ENCODE measurements at places on chromosomes 3 and 15.

DNA sequence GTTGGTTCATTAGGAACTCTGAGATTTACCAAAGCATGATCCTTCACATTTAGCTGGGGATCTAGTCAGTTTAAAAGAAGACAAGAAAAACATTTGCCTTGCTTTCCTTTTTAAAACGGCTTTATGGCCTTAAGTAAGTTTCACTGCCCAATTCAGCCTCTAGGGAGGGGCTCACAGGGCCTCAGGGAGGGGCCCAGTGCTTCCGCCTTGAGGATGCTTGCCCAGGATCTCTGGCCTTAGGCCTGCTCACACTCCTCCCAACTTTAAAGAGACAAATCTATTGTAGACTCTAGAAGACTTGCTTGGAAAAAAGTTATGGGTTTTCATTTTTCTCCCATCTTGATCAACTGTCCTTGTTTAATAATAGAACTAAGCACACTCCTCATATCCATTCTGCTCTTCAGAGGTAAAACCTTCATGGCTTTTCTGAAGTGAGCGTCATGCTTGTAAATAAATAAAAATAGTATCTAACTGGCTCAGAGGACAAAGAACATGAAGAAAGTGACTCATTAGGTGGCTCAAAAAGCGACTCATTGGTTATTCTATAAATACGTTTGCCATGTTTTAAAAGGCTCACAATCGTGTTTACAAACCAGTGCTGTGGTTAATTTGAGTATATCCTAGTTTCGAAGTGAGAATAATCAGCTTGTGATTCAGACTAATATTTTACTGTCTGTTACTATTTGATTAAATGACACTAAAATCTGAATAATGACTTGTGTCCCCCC is 13.7 kb downstream of the PDHB start:
- DNase-seq, result no peak

GRCh38 chr15:36632226-36632625 is 52.8 kb downstream of the CDIN1 start:
- no peak for DNase-seq

GRCh38 chr3:26845194-26845593 is 222.6 kb downstream of the LRRC3B start:
- DNase-seq, result no peak

GRCh38 chr3:61980041-61980440 is 393.3 kb downstream of the FEZF2 start:
- DNase-seq, result no peak

GRCh38 chr3:178336336-178336735 is 199.9 kb upstream of the KCNMB2 start:
- DNase-seq, result no peak

DNA sequence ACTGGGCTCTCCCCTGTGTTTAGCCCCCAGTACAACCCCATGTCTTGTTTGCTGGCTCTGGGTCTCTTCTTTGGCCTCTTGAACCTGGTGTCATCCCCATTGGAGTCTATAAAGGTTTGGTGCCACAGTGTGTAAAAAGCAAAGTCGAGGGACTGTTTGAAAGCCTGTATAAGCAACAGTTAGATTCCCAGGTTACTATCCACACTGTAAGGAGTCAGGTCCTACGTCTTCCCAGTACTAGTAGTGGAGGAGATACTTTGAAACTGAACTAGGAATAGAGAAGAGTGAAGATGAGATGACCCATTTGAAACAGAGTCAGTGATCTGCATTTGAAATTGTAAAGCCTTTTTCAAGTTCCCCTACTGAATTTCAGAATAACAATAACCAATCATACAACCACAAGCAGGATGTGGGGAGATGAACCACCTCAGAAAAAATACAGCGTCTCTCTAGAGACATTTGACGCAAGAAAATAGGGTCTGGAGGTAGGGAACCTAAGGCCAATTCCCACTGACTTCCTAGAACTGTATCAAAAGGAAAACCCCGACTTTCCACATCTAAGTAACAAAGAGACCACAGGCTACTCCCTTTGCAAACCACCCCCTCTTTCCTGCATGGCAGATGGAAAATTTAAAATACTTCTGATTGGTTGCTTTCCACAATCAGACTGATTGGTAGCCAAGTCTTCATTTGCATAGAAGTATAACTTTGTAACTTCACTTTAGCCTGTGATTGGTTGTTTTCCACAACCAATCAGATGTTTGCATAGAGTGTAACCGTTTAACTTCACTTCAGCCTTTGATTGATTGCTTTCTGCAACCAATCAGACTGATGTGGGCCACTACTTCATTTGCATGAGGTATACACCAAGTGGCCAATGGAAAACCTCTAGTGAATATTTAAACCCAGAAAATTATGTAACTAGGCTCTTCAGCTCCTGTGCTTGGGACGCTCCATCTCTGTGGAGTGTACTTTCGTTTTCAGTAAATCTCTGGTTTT is 49.9 kb upstream of the NEDD4 start:
- DNase-seq, result no peak

GRCh38 chr3:108489776-108490175 is 20.6 kb downstream of the MYH15 start:
- no peak for DNase-seq

GRCh38 chr3:150348500-150348899 is 59.6 kb upstream of the TSC22D2 start:
- DNase-seq, result no peak

DNA sequence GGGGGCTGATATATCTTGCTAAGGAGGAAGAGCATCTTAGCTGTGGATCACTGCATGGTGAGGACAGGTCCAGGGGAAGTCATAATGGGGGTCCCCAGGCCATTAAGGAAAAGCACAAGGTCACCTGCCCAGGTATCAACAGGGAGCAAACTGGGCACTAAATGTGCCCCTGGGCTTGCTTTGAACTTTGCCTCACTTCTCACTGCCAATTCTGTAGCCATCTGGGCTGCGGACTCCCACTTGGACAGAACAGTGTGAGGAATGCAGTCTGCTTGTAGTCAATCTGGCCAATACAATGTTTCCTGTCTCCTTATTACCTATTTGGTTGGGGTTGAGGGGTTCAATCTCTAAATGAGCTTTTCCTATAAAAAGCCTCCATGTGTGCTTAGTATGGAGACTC is 21.3 kb downstream of the ARRDC4 start:
- DNase-seq, result no peak

DNA sequence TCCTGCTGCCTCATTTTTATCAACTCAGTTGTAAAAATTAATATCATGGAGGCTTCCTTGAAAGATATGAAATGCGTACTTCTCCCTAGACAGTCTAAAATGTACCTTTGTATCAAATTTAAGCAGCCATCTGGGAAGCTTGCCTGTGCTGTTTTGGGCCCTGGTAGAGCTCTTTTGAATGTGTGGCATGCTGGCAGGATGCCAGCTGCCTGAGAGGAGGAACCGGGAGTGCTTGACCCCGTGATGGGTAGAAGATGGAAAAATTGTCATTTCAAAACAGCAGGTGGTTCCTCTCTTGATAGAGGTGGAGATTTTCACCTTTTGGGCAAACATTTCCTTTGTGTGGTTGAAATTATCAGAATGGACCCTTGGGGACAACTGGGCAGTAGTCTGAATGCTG is 245.3 kb downstream of the RPLP1 start:
- no peak for DNase-seq
